GDM1 (cell line): ENCODE measurements at places on chromosomes 6 and 20.

- no peak for DNase-seq
These were observed 15.3 kb downstream of the ANKRD60 start for GRCh38 chr20:58213121-58213520.

DNA sequence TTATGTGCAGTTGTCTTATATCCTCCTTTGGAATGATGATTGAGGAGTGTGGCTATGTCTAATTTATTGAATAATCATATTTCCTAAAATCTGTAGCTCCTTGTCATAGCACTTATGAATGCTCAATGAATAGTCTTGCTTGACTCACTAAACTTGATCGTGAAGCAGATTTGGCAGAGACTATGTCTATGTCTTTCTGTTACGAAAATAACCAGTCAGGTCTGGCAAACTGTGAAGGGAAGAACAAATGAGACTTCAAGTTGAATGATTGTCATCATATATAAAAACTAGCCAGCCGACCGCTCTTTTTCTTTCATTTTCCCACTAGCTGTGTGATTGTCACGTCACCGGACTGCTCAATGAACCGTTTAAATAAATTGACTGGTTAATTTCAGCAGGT is 1303.9 kb upstream of the GJE1 start:
- no peak for DNase-seq

DNA sequence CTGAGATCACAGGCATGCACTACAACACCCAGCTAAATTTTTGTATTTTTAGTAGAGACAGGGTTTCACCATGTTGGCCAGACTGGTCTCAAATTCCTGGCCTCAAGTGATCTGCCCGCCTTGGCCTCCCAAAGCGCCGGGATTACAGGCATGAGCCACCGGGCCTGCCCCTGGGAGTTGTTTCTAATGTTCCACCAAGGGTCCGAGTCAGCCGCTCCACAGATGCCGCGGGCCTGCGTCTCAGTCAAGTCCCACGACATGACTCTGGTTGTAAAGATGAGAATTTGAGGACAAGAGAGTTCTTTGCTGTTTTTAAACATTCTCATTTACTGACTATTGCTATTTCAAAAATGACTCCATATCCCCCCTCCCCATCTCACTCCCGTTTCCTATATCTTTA is 30.8 kb downstream of the BNIP5 start:
- DNase-seq: no peak

- no peak for DNase-seq
These were observed 170.7 kb upstream of the MLN start for GRCh38 chr6:33974471-33974870.

GRCh38 chr6:10643201-10643651 is 51.2 kb downstream of the C6orf52 start:
- peak; percentile 45 for DNase-seq

DNA sequence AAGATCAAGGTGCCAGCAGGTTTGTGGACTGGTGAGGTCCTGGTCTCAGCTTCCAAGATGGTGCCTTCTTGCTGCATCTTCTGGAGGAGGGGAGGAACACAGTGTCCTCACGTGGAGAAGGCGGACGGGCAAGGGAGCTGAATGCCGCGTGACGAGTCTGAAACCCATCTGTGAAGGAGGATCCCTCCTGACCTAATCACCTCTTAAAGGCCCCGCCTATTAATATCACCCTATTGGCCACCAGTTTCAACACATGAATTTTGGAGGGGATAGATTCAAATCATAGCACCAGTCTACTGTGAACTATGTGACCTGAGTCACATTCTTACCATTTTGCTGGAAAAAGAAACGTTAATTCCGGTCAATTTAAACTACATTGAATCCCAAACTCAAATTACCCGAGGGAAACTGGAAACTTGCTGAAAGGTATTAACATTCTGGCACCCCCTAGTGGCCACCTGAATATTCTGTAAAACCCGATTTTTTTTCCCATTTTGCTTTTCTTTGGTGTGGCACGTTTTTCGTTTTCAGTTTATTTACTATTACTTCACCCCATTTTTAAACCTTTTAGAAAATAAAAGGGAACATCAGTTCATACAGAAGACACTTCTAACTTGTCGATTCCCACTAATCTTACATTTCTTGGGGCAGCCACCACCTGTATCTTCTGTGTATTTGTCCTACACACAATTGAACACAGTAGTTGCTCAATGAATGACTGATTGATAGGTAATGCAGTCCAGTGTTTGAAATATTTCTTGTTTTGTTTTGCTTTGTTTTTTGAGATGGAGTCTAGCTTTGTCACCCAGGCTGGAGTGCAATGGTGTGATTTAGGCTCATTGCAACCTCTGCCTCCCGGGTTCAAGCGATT is 17.9 kb upstream of the CCDC170 start:
- no peak for DNase-seq

DNA sequence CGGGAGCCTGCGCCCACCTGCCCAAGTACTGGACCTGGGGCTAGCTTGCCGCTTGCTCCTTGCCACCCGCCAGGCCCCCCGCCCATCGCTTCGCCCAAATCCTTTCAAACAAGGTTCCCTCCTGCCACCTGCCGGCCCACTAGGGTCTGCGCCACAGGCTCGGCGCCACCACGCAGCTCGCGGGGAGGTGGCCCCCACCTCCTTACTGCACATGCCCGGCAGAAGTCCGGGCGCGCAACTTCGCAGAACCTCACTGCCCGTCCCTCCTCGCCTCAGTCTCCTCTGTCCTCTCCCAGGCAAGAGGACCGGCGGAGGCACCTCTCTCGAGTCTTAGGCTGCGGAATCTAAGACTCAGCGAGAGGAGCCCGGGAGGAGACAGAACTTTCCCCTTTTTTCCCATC is 11.2 kb downstream of the GNAS-AS1 start:
- peak; percentile 23 for DNase-seq

DNA sequence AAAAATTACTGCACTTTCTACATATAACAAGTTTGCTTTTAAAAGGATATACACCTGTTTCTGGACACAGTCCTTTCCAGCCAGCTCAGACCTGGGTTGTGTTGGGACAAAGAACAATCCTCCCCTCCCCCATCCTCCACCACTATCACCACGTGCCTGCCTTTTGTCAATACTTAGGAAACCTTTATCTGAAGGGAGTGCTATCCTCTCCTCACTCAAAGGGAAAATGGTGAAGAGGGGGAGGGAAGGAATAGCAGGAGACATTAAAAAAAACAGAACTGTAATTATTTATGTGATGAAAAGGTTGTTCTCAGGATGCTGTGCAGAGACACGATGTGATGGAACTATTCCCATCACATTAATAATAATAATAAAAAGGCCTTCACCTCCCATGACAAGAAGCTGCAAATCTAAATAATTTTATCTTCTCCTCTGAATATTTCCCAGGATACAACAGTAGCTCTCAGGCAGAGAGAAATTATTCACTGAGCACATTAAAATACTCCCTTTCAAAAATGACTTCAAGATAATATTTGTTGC is 105.5 kb downstream of the NRSN1 start:
- DNase-seq: no peak

GRCh38 chr6:107679457-107679856 is 144.7 kb downstream of the SCML4 start:
- no peak for DNase-seq

DNA sequence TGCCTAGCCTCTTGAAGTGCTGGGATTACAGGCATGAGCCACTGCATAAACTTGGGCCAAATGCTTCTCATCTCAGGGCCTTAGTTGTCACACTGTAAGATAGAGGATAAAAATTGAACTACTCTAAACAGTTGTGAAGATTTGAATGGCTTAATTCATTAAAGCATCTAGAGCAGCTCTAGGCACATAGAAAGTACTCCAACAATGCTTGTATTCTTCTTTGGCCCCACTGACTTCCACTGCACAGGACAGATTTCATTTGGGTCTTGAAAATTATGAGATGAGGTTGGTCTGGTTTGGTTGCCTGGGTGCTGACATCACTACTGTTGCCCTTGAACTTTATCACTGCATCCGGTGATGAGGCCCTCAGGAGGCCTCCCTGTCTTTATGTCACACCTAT is 10.0 kb upstream of the HBS1L start:
- DNase-seq: no peak
